Caco-2 (cell line): ENCODE measurements at places on chromosomes 7 and 10. TPM values are rescaled to one million over a fixed set of nuclear protein-coding genes. Genes with fewer than 3 reads are reported as not detected.

DNA sequence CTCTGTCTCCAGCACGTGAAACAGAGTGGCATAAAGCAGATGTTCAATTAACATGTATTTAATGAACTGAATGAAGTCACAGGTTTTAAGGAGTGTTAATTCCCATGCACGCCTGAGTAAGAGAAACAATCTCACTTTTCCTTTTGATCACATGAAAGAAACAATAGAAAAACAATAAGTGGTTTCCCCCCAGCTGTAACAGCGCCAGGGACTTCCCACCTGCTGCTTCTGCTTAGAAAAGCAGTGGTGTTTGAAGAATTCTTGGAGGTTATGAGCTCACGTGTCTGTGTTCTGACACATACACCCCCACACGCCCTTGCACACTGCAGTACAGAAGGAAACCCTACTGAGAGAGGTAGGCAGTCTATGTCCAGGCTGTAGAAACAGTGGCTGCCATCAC lies 51.3 kb upstream of the FRMD4A start:
- no peak overlapping the region for H3K27ac ChIP-seq
- DNase-seq = no peak
- no peaks in the 10 kb centered on the region for H3K36me3 ChIP-seq
- H3K4me3 ChIP-seq = no peak overlapping the region

DNA sequence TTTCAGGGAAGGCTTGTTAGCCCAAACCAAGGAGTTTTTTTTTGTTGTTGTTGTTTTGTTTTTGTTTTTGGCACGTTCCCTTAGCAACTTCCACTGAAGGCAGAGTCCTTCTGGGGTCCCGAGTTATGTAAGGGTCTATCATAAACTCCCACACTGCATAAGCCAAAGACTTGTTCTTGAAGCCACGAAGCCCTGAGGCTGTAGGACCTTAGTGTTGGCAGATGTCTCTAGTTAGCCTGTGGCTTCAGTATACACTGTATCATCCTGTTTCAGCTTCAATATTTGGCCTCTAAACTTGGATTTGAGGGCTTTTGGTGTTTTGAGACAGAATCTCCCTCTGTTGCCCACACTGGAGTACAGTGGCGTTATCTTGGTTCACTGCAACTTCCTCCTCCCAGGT lies 13.6 kb downstream of the KPNA7 start:
- no peak for DNase-seq
- no peaks in the 10 kb centered on the region for H3K27me3 ChIP-seq
- H3K4me1 ChIP-seq = no peaks in the 10 kb centered on the region
- no peaks in the 10 kb centered on the region for H3K36me3 ChIP-seq
- H3K27ac ChIP-seq = no peak overlapping the region

DNA sequence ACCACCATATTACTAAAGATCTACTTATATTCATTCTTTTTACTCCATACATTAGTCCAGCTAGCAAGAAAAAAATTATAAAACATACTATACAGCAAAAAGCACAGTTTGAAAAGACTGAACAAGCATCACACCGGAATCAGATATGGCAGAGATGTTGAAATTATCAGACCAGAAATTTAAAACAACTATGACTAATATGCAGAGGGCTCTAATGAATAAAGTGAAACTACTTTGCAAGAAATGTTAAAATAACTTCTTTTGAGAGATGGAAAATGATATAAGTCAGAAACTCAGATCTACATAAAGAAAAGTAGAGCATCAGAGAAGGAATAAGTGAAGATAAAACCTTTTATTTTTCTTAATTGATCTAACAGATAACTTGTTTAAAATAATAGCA lies 50.9 kb downstream of the SGCE start:
- H3K4me1 ChIP-seq = no peaks in the 10 kb centered on the region
- no peaks in the 10 kb centered on the region for H3K27me3 ChIP-seq
- no peak for DNase-seq
- no peak overlapping the region for H3K4me3 ChIP-seq

- H3K27ac ChIP-seq = no peak overlapping the region
- no peaks in the 10 kb centered on the region for H3K4me1 ChIP-seq
- H3K36me3 ChIP-seq = no peaks in the 10 kb centered on the region
These were observed 414.0 kb downstream of the GATA3 start for GRCh38 chr10:8468477-8468876.

- DNase-seq = no peak
- H3K27ac ChIP-seq = no peak overlapping the region
- no peak overlapping the region for H3K4me3 ChIP-seq
- no peaks in the 10 kb centered on the region for H3K27me3 ChIP-seq
- H3K36me3 ChIP-seq = no peaks in the 10 kb centered on the region; the same call in 1 of the 2 replicates
These were observed 52.0 kb downstream of the P4HA1 start for GRCh38 chr10:73044378-73045285.

- H3K27ac ChIP-seq = peak overlapping the region; percentile 56
- no peak overlapping the region for H3K4me3 ChIP-seq
- H3K4me1 ChIP-seq = peaks cover 22% of the 10 kb centered on the region
- no peaks in the 10 kb centered on the region for H3K27me3 ChIP-seq
These were observed 265.9 kb downstream of the SNX13 start for GRCh38 chr7:17674166-17674942.

DNA sequence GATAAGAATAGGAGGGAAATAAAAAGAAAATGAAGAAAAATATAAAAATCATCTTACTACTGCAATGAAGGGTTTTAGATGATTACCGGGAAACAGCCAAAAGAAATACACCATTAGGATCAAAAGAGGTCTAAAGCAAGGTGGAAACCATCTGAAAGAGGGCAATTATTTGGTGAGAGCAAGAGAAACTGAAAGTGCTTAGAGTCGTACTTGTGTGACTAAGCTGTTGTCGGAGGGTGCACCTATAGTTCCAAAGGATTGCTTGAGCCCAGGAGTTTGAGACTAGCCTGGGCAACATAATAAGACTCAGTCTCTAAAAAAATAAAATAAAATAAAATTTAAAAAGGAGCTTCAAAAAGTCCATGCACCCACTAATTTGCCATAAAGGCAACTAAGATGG lies 169.5 kb downstream of the DKK1 start:
- no peak overlapping the region for H3K27ac ChIP-seq
- H3K27me3 ChIP-seq = no peaks in the 10 kb centered on the region
- H3K4me3 ChIP-seq = no peak overlapping the region
- no peaks in the 10 kb centered on the region for H3K36me3 ChIP-seq
- H3K4me1 ChIP-seq = peaks cover 19% of the 10 kb centered on the region

DNA sequence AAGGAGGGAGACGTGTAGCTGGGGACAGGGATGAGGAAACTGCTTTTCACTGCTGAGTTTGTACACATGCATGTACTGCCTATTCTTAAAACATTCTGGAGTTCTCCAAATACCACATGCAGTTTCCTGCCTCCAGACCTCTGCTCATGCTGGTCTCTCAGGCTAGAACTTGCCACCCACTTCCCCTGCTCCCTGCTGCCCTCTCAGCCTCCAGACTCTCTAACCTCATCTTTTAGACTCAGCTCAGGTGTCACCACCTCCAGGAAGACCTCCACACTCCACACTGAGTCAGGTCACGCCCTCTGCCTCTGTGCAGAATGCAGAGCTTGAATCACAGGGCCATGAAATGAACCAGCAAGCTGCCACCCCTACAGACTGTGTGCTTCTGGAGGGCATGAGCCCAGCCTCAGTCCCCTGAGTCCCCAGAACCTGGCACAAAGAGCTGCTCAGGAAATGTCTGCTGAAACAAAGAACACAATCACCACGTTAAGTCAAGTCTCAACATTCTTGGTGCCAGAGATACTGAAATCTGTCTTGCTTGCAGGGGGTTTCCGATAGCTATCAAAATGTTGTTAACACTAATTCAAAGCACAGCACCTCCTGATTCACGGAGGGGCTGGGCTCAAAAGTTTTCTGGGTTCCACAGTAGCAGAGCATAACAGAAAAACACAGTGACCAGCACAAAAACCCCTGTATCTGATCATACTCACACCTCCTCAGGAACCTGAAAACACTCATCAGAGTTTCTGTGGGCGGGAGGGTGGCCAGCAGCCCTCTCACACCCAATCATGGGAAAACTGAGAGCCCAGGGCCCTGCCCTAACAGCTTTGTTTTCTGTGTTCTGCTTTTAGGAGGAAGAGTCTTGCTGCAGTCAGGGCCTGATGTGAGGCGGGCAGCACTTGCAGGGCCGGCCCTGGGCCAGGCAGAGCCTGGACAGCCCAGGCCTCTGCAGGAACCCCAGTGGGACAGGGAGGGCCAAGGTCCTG lies 21.1 kb downstream of the FAM53B start:
- H3K27ac ChIP-seq = no peak overlapping the region
- H3K36me3 ChIP-seq = no peaks in the 10 kb centered on the region
- no peaks in the 10 kb centered on the region for H3K27me3 ChIP-seq
- H3K4me1 ChIP-seq = no peaks in the 10 kb centered on the region

DNA sequence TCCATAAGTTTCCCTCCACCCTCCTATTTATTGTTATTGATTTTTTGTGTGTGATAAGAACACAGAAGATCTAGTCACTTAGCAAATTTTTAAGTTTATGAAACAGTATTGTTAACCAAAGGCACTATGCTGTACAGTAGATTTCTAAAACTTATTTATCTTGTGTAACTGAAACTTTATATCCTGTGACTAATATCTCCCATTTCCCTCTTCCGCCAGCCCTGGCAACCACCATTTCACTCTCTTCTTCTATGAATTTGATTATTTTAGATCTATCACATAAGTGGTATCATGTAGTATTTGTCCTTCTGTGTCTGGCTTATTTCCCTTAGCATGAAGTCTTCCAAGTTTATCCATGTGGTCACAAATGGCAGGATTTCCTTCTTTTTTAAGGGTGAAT lies 144.3 kb upstream of the INHBA start:
- H3K4me3 ChIP-seq = no peak overlapping the region
- DNase-seq = no peak
- H3K27me3 ChIP-seq = no peaks in the 10 kb centered on the region
- H3K36me3 ChIP-seq = no peaks in the 10 kb centered on the region

DNA sequence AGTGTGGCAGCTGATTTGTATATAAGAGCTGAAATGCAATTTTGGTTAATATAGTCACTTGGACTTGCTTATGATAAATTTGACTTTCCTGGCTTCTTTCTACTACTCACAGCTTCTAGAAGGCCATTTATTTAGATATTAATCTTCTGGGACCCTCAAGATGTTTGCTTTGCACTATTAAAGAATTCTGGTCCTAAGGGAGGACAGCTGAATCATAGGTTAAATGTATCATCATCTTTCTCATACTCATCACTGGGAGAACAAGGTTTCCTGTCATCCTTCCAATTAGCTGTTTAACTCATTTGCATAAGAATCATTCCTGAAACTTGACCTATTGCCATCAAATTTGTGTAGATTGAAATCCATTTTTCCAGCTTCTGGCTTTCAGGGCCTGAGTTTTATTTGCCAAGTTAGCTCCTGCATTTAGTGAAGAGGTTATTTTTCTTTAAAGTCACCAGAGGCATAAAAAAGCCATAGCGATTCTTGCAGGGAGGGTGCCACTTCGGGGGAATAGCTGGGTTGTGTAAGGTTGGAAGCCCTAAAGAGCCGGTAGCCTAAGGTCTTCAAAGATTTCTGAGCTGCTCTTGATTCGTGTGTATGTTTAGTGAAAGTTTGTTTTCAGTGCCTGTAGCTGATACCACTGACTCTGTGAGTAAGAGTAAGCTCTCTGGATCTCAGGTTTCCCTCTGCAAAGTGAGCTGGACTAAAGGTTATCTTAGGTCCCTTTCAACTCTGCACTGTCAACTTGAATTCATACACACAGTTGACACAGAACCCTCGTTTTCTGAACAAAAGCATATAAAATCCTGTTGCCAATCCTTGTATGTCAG lies 4.3 kb downstream of the MAP3K8 start:
- peaks cover 3% of the 10 kb centered on the region; the same call in 1 of the 2 replicates for H3K36me3 ChIP-seq
- peak; percentile 60 for DNase-seq
- no peak overlapping the region for H3K4me3 ChIP-seq

- no peaks in the 10 kb centered on the region for H3K27me3 ChIP-seq
- H3K4me3 ChIP-seq = no peak overlapping the region
- H3K4me1 ChIP-seq = no peaks in the 10 kb centered on the region
- H3K27ac ChIP-seq = no peak overlapping the region
These were observed 840.8 kb downstream of the GRM8 start for GRCh38 chr7:126411821-126412383.

- H3K36me3 ChIP-seq = no peaks in the 10 kb centered on the region
- DNase-seq = no peak
- H3K4me3 ChIP-seq = no peak overlapping the region
- no peaks in the 10 kb centered on the region for H3K4me1 ChIP-seq
- H3K27ac ChIP-seq = no peak overlapping the region
These were observed 140.4 kb upstream of the GDF10 start for GRCh38 chr10:47159361-47160260.

DNA sequence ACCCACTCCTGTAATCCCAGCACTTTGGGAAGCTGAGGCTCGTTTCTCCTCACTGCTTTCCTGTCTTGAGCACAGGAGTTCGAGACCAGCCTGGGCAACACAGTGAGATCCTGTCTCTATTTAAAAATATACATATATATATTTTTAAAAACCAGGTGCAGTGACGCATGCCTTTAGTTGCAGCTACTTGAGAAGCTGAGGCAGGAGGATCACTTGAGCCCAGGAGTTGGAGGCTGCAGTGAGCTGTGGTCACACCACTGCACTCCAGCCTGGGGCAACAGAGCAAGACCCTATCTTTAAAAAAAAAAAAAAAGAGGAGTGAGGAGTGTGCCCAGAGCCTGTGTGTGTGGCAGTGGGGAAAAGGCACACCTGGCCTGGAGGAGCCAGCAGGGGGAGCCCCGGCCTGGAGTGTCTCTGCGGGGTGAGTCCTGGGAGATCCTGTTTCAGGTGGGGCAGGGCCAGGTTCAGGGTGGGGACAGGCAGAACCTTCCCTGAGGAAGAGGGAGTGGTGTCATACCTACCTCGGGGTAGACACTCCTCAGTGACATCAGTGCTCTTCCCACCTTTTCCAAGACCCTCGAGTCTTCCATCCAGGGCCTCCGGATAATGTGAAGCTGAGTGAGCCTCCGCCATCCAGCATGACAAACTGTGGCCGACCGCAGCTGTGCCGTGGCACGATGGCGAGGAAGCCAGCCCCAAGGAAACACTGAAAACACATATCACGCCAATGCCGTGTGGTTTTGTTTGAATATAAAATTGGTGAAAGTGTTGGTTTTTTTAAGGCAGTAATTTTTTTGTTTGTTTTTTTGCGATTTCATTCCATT lies 9.0 kb upstream of the ARPC1B start:
- no peak overlapping the region for H3K27ac ChIP-seq
- H3K36me3 ChIP-seq = peaks cover 3% of the 10 kb centered on the region; the same call in 1 of the 2 replicates
- no peak overlapping the region for H3K4me3 ChIP-seq
- peaks cover 15% of the 10 kb centered on the region for H3K4me1 ChIP-seq

- DNase-seq = peak; percentile 54
- no peaks in the 10 kb centered on the region for H3K27me3 ChIP-seq
- no peak overlapping the region for H3K27ac ChIP-seq
- H3K4me1 ChIP-seq = 0 out of 2 replicates have a peak, but pooled peaks cover 8% of the 10 kb centered on the region
- no peak overlapping the region for H3K4me3 ChIP-seq
These were observed 17.1 kb downstream of the MBL2 start for GRCh38 chr10:52755297-52756062.

TLL2 gene
- 0.14 TPM in 1 of 2 replicates, not detected in the other for total RNA-seq

SLC13A1 gene
- total RNA-seq = not detected in 2 replicates

CPA2 gene
- 26.1 and 27.6 TPM in 2 replicates for total RNA-seq

CBLL1 gene
- 35.9 and 39.1 TPM in 2 replicates for total RNA-seq

ABCB4 gene
- 0.18 and 0.21 TPM in 2 replicates for total RNA-seq

CDC14C gene
- not detected in 2 replicates for total RNA-seq

OR2A5 gene
- not detected in 2 replicates for total RNA-seq
